ENCODE measurements at places on chromosomes 12 and 14.

DNA sequence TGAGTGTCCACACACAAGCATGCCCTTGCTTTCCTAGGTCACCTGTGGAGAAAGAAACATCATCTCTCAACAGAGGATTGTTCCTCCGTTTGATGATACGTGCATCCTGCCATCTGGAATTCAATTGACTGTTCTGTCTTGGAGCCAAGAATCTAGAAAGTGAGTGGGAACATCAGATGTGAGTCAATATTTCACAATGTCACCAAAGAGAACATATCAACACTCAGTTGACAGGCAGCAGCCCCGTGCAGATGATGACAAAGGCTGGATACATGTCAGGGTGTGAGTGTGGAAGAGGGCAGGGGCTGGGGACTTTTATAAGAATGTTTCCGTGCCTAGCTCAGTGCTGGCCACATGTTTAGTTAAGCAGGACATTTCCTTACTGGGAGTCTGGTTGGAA lies 76.1 kb downstream of the TBC1D30 start:
- no peak for DNase-seq

- DNase-seq, result no peak
Observed at GRCh38 chr12:104003596-104003995, 37.9 kb downstream of the TDG start.

DNA sequence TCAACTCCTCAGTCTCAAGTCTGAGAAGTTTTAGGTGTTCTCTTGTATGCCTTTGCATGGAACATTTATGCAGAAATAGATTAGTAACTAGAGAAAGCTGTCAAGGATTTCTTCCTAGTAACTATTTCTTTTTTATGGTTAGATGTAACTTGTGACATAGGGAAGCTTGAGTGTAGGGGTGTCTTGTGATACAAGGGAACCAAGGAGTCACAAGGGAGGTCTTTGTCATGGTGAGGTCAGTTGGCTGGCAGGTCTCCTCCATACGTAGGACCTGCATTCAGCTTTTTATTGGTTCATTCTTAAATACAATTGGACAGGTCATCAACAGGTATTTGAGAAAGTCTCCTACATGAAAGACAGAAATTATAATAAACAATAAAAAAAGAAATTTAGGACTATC lies 394.0 kb upstream of the CCDC196 start:
- DNase-seq, result no peak

DNA sequence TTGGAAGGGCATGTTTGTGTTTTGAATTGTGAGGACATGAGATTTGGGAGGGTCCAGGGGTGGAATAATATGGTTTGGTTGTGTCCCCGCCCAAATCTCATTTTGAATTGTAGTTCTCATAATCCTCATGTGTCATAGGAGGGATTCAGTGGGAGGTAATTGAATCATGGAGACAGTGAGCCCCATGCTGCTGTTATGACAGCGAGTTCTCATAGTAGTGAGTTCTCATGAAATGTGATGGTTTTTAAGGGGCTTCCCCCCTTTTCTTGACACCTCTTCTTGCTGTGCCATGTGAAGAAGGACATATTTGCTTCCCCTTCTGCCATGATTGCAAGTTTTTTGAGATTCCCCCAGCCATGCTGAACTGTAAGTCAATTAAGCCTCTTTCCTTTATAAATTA lies 260.0 kb downstream of the DUSP6 start:
- no peak for DNase-seq

DNA sequence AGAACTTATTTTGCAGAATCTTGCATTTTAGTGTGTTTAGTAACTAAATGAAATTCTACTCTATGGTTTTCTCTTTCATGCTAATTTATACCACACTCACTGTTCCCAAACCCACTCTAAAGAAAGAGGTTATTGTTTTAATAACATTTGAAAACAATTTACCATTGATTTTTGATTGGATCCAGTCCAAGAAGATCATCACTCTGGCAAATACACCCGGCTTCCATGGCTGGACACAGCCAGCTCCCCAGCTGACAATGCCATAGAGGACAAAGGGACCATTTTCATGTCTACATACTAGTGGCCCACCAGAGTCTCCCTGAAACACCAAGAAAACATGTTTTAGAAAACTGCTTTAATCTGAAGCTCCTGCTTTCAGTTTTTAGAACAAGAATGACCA lies 42.4 kb downstream of the OVCH1 start:
- peak; percentile 92 for DNase-seq

DNA sequence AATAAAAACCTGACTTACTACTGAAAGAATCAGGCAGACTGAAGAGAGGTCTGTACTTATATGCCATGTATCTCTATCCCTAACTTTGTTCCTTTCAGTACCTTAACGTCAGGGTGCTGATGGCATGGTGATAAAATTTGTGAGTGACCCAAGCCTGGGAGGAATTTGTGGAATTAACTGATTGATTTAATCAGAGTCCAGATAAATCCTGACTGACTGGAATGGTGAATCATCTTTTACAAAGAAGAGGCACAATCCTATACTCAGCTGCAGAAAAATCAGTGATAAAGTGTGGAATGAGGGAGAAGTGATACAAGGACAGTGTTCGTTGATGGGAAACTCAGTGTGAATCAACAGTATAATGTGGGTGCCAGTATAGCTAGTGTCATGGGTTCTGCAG lies 3.7 kb downstream of the TDG start:
- DNase-seq, result no peak

DNA sequence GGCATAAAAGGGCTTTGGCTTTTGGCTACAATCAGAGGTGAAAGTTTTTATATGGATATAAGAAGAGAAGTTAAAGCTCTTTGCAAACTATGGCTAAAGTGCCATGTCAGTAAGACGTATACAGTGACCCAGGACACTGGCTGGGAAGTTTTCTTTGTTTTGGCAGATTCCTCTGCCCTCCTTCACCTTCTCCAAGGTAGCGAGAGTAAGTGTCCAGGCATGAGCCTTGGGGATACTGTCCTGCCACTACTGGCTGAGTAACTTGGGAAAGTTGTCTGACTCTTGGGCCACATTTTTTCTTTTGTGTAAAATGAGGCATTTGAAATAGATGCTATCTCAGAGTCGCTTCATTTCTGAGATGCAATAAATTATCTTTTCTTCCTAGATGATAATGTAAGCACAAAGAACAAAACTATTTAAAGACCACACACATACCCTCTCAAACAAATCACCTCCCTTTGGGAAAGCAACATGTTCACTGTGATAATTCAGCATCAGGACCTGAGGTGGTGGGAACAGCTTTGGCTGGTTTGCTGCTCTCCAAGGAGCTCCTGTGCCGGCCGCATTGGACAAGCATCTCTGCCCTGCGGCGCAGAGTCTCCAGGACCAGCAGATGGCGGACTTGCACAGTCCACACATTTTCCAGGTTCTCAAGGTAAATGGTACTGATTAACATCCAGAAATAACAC lies 106.3 kb downstream of the PTCSC3 start:
- peak; percentile 58 for DNase-seq

DNA sequence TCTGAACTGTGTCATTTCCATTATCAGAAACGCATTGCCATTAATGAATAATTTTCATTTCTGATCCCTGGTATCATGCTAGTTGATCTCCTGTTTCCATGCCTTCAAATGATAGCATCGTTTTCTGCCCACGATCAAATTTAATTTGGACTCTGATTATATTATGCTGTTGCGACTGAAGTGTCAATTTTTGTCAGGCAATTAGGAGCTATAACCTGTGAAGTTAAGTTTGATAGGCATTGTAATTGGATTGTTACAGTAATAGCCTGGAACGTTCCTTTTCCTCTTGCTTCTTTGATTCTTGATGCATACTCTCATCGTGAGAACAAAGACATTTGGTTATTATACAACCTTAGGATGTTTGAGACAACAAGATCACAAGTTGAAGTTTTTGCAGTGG lies 356.3 kb downstream of the VRK1 start:
- DNase-seq, result no peak

- DNase-seq, result no peak
Observed at GRCh38 chr12:107377596-107378385, 284.4 kb upstream of the CRY1 start.

DNA sequence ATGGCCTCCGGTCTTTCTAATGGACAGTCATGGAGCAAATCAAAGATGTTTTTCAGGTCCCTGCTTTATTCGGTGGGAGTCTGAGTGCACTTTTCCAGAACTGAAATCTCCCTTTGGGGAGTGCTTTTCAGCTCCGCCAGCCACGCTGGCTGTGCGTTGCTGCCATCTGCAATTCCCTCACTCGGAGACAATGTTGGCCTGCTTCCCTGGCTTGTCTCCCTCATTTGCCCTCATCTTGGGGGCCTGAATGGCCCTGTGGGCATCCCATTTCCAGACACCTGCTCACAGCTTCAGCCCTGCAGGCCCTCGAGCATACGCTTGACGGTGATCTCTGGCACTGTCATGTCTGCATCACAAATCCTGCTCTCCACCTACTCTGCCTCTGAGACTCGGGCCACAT lies 103.8 kb downstream of the CCDC92 start:
- peak; percentile 8 for DNase-seq

DNA sequence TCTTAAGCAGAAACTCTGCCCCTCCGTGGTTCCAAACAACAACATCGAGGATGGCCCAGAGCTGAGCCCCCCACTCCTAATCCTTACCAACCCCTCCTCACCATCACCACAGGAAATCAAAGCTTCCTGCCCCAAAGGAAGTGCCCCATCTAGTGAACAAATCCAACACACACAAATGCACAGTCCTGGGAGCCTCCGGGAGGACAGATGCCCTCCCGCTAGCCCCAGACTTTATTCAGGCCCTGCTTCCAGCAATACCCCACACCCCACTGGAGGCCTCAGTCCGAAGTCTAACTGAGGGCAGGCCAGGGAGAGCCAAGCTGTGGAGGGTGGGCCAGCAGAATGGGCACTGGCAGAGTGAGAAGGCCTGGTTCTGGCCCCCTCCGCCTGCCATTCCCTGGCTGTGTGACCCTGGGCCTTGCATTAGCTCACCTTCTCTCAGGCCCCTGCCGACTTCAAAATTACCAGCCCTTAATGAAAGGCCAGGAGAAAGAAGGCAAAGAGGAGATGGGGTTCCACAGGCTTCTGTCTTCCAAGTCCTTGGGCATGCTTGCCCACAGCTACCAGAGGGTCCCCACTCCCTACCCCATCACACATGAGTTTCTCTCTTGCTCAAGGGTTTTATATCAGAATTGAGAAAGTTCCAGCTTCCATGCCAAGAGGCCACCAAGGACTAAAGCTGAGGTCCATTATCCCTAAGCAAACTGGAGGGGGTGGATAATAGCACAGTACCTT lies 2.3 kb downstream of the HDAC7 start:
- no peak for DNase-seq

GRCh38 chr12:22257100-22257499 lies 77.4 kb downstream of the ST8SIA1 start:
- no peak for DNase-seq
